Skeletal muscle cell (primary cell): ENCODE measurements at places on chromosomes 5 and 9.

GRCh38 chr5:172095368-172096206 lies 89.1 kb upstream of the FBXW11 start:
- no peak for DNase-seq

GRCh38 chr9:108083796-108084352 lies 594.3 kb upstream of the KLF4 start:
- DNase-seq: no peak

- DNase-seq: peak; percentile 3
Measured at GRCh38 chr9:103731541-103731940, 362.6 kb upstream of the SMC2 start.

DNA sequence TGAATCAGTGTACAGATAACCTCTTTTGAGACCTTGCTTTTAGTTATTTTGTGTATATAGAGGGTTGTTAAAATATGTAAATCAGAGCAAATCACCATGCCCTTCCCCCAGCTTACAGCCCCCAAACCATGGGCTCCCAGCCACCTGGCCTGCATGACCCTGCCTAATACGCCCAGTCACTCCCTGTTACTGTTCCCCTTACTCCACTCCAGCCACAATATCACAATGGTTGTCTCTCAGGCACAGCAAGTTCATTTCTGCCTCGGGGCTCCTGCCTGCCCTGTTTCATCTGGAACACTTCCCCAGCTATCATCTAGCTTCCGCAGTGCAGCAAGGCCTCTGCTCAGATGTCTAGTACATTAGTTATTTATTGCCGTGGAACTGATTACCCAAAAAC lies 5.0 kb upstream of the CARD19 start:
- no peak for DNase-seq

DNA sequence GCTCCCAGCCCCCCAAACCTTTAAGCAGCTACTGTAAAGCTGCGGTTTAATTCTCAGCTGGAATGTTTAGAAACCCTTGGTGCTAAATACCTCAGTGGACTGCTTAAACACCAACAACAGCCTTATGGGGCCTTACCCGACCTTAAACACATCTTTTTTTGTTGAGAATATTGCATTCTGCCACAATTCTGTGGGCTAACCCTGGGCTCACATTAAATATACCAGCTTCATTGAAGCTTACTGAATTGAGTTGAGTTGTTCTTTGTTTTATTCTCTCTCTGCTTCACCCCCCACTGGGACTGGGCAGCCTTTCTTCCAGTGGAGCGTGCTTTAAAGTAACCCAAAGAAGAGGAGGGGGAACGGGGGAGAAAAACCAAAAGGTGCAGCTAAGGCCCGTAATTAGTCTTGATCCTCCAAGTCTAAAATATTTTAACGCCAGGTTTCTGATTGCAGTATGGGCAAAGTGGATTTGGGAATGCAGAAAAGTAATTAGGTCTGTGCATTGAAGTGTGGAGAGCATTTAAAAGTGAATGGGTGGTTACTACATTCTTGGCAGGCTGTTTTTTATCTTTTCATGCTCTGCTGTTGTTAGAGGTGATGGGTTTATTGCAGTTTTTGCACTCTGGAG lies 281.2 kb downstream of the NR2F1-AS1 start:
- DNase-seq: no peak

- DNase-seq: no peak
Measured at GRCh38 chr5:43019614-43020398, 20.3 kb downstream of the ANXA2R start.

- no peak for DNase-seq
Measured at GRCh38 chr9:21428235-21428634, 12.0 kb upstream of the IFNA1 start.
